ENCODE measurements at places on chromosomes 16 and 17.

DNA sequence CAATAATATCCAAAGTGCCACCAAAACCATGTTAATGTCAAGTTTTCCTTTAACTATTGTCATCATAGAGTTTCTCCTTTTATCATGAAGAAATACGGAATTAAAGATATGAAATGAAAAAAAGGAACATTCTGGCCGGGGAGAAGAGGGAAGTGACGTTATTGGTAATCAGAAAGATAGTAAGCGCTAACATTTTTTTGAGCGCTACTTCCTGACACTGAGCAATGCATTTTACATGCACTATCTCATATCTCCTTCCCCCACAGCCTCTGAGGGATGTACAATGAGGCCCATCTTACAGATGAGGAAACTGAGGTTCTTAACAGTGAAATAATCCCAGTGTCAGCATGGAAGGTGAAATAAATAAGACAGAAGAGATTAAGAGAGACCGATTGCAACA is 410.9 kb downstream of the SOX9 start:
- no peak for DNase-seq

DNA sequence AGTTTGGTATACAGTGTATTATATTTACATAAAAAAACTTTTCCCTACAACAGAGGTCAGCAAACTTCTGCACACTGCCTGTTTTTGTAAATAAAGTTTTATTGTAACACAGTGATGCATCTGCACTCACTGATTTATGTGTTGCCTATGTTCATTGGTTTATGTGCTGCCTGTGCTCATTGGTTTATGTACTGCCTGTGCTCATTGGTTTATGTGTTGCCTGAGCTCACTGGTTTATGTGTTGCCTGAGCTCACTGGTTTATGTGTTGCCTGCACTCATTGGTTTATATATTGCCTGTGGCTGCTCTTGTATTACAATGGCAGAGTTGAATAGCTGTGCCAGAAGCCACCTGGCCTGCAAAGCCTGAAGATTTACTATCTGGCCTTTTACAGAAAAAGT is 81.6 kb downstream of the MYH11 start:
- DNase-seq, result no peak

GRCh38 chr17:72342627-72343527 is 222.1 kb downstream of the SOX9 start:
- no peak for DNase-seq

DNA sequence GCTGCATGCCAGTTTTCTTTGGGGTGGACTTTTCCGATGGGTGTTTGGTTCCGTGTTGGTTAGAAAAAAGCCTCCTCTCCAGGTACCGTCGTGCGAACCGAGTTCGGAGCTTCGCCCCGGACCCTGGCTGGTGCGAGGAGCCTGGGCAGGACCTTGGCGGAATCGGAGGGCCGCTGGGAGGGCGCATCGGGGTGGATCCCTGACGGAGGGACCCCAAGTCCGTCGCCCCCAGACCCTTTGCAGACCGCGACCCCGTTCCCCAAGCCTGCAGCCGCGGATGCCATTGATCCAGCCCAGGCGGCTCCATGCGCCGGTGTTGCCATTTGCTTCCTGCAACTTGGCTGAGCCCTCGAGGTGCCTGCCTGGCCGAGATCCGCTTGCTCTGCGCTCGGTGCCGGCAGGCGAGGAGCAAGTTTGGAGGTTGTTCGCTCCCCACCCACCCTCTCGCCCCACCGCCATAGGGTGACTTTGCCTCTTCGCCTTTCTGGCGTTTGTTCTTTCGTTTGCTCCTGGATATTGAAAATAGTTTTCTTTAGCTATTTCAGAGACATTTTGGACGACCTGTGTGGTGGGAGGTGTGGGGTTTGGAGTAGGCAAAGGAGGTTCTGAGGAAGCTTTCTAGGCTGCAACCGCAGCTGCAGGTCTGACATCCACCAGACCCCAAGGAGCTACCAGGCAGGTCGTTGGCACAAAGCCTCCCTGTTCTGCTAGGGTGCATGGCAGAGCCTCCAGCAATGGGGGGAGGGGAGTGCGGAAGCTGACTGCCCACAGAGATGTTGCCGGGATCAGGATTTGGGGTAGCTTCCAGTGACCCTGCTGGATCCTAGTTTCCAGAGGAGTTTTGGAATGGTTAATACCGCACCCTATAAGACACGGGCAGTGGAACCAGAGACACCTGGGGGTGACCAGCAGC is 58.2 kb downstream of the RAP1GAP2 start:
- DNase-seq, result no peak

GRCh38 chr17:57485566-57485865 is 229.2 kb downstream of the MSI2 start:
- DNase-seq, result no peak

DNA sequence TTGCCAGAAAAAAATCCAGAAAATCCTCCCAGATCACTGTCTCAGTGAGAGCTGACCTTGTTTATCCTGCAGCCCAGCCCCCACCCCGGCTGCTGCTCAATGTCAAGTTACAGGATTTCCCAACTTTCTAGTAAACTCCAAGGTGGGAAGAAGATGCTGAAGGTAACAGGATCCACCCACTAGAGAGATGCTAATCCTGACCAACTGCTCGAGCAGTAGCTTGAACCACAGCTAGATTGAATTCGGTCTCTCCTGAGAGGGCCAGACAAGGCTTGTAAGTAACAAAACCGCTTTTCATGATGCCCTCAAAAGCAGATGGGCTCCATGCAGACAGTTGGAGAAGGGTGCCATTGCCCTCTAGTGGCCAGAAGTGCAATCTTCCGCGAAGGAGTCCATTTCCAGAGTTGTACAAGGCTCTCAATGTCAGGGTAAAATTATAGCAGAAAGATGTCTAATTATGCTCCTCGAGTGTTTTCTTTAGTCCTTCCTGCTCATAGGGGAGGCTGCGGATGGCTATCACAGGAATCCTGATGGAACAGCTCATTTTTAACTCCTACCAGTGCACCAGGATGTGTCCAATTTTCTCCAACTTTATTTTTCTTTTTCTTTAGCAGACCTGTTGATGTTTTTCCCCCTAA is 3.9 kb downstream of the CDH11 start:
- peak; percentile 14 for DNase-seq

GRCh38 chr17:73547790-73548189 is 96.5 kb downstream of the SDK2 start:
- DNase-seq, result no peak

DNA sequence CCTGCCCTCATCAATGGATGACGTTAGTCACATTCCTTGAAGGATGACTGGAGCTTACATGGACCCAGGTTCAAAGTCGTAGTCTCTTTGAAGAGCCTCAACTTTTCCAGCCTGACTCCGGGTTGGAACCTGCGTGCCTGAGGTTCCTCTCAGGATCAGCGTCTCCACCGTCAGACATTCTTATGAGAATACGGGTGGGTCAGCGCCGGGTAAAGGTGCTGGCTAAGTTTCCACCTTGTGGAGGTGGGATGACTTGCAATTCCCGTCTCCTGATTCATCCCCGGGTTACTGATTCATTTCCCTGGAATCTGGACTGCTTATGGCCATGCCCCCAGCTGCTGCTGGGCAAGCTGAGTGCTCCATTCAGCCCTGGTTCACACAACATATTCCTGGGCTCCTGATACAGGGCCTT is 38.9 kb upstream of the CMIP start:
- DNase-seq, result peak; percentile 65

- no peak for DNase-seq
These were observed 65.4 kb upstream of the B4GALNT2 start for GRCh38 chr17:49067163-49067562.

DNA sequence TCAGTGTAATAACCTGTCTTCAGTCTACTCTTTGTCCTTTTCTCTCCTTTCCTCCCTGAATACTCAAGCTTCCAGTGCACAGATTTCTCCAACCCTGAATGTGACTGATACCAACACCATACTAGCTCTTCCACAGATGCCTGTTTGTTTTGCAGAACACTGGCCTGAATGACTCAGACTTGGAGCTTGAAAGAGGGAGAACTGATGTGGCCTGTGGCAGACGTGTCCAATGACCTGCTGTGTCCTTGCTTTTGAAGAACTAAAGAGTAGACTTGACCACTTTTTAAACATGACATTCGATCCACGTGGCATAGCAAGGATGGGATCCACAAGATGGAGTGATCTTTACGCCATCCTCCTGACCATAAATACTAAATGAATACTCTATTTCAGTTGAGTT is 361.0 kb downstream of the WWOX start:
- DNase-seq, result no peak

DNA sequence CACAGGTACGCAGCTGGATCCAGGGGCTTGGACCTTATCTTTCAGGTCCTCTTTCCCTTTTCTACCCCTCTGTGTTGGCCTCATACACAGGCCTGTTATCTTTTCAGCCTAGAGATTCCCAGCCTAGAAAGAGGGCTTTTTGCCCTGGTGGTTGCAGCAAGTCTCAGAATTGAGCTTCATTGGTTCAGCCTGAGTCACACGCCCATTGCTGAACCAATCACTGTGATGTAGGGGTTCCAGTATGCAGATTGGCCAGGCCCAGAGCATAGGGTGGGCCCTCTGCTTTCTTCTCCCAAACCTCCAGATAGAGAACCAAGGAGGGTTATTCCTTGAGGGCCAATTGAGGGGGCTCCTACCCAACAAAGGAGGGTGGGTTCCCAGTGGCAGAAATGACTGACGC is 32.8 kb downstream of the GPT2 start:
- DNase-seq, result no peak

GRCh38 chr16:78749745-78750268 is 650.4 kb downstream of the WWOX start:
- no peak for DNase-seq

- no peak for DNase-seq
These were observed 3.0 kb downstream of the ERN1 start for GRCh38 chr17:64126918-64127317.

DNA sequence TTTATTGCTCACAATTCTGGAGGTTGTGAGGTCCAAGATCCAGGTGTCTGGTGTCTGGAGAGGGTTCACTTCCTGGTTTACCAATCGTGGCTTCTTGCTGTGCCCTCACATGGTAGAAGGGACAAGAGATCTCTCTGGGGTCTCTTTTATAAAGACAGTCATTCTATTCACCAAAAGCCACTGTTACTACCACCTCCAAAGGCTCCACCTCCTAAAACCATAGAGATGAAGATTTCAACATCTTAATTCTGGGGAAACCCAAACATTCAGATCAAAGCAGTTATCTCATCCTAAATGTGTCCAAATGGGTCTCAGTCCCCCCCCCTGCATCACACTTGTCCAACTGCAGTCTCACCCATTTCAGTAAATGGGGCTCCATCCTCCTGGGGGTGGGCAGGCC is 132.9 kb upstream of the XYLT1 start:
- no peak for DNase-seq

GRCh38 chr17:63985387-63986140 is 12.6 kb upstream of the PRR29 start:
- no peak for DNase-seq

All from T1000 (cell line).